IPS-NIHi11 (cell line): ENCODE measurements at places on chromosomes 6 and 20.
A peak's percentile ranks its signal among the peaks of the same experiment; 100 is the strongest.

DNA sequence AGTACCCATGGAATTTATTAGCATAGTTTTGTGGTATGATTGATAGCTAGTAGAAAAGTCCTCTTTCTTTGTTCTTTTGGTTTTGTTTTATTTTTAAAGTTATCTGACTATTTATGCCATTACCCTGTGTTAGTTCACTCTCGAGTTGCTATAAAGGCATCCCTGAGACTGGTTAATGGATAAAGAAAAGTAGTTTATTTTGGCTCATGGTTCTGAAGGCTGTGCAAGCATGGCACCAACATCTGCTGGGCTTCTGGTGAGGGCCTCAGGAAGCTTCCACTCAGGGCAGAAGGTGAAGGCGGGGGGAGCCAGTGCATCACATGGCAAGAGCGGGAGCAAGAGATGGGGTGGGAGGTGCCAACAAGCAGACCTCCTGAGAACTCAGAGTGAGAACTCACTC is 166.5 kb downstream of the MTHFD1L start:
- no peak for DNase-seq

GRCh38 chr20:2468581-2469407 is 1.8 kb downstream of the SNRPB start:
- DNase-seq, result no peak

- no peak for DNase-seq
Measured at GRCh38 chr6:137711972-137712371, 155.1 kb upstream of the TNFAIP3 start.

- no peak for DNase-seq
Measured at GRCh38 chr6:125445054-125445453, 143.3 kb upstream of the HDDC2 start.

DNA sequence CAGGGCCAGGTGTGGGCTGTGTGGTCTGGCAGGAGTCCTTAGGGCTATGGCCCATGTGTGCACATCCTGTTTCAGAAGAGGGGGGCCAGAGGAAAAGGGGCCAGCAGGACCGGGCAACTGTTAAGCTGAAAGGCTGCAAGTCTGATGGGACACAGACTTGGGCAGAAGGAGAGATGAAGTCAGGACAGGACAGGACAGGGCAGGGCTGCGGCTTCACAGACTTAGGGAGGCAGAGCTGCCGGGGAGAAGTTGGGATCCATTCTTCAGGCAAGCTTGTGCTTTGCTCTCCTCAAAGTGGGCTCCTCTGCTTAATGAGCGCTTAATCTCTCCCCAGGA is 28.7 kb downstream of the MOCS1 start:
- no peak for DNase-seq

GRCh38 chr6:108685970-108686369 is 125.3 kb downstream of the FOXO3 start:
- DNase-seq, result no peak

GRCh38 chr6:6332811-6333244 is 12.4 kb upstream of the F13A1 start:
- no peak for DNase-seq

DNA sequence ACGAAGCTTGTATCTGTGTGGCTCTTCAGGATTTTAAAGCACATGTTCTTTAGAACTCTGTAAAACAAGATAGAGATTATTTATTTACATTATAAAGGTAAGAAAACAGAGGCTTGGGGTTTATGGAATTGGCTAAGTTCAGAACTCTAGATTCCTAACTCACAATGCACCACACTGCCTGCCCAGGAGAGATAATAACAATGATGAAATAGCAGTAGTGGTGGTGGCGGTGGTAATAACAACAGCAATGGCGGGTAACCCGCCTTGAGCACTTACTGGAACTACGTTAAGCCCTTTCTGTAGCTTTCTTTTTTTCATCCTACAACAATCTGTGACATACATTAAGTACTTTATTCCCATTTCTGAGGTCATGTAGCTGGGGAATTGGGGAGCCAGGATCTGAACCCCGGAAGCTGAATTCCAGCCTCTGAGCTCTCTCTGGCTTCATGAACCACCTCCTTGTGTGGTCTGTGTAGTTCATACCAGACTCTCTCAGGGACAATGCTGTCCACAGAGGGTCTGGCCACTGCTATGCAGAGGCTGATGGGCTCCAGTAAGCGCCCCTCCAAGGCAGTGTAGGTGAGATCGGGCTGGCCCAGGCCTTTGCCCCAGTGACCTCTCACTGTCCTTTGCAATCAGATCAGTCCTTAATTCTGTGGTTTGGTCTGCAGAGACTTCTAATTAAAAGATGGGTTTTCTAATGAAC is 260.9 kb downstream of the SLC24A3 start:
- no peak for DNase-seq

DNA sequence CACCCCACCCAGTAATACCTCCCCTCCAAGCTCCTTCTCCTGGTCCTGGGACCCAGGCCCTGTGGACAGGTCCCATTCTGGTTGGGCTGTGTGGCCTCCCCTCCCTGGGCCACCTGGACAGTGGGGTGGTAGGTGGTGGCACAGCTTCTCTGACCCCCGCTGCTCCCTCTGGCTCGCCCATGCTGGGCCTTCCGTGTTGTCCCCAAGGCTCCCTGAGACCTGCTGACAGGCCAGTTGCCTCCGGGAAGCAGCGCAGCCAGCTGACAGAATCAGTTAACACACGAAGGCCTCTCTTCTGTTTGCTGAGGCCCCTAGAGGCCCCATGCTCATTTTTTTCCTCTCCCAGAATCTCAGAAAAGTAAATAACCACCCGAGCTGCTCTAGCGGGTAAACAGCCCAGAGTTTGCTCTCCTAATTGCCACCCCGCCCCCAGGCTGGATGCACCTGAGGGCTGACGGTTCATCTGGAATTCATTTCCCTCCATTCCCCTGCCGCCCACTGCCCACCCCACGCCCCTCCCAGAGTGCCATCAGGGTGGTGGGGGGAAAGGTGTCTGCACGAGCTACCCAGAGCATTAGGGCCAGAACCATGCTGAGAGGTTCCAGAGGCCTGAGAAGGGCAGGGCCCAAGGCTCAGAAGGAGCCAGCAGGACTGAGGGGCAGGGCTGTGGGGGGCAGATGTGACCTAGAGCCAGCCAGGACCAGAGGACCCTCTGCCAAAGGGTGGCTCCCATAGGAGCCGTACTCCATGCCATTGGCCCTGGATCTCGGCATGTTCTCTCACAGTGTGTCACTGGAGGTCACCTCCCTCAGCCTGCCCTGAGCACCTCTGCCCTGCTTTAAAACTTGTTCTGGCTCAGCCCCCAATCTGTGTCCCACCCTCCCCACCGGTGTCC is 157.5 kb downstream of the GRM4 start:
- no peak for DNase-seq

DNA sequence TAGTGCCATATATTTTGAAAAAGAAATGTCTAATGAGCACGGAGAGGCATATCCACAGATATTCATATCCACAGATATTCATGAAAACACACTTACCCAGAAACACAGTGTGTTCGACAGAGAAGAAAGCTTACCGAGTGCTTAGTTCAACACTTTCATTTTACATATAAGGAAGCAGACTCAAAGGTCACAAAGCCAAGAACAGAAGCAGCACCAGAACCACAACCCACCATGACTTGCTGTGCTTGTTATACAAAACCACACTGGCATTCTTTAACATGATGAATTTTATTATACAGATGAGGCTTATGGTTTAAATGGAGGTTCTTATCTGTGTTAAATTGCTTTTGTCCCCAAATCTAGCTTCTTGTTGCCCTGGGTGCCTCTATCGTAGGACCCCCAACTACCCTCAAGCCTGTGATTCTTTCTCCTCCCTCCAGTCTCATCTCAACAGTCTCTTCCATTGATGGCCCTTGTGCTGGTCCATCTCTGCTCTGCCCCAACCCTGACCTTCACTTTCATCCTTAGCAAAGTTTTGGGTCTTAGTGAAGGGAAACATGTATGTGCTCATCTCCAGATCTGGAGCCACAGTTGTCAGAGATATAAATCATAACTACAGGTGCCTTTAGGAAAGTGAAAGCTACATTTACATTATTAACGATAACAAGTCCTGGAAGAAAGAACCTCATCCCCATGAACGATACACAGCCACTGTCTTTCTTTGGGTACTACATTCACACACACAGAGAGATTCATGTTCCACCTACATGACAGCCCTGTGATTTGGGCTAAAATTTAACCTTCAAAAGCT is 40.0 kb downstream of the SF3B5 start:
- DNase-seq, result no peak

DNA sequence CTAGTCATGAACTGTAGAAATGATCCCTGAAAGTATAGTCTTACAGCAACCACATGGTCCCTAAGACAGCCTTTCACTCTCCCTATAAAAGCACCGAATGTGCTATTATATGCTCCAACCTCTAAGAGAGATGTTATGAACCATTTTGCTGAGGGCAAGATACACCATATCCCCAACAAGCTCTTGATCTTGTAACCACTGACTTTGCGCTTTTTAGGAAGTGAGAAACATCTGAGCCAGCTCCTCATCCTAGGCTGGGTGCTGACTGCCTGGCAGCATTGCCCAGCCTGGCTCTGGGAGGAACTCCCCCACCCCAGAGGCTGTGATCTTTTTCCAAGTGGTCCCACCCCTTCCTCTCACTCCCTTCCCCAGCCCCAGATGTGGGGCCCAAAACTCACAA is 3.1 kb upstream of the EMILIN3 start:
- no peak for DNase-seq

DNA sequence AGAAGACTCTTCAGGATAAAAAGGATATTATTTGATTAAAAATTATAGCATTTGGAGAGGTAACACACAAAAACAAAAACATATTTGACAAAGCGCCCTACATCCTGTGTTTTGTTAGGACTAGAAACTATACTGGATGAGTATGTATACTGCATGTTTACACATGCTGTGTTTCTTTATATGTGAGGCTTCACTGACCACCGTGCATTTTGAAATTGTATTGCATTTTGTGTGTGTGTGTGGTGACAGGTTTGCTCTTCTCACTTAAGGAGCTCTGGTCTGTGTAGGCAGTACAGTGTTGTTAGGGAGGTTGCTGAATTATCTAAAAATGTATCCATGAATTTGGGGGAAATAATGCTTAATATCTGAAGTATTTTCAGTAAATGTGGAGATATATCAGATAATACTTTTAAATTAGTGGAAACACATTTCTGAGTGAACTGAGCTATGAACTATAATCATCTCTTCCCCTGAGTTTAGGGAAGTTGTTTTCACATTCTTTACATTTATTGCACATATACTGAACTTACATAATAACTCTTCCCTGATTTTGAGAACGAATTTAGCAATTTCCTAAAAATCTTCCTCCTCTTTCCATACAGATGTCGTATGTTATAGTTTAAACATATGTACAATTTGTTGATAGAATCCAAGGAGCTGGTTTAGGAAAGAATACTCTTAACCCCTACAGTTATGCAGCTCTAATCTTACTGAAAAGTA is 43.3 kb downstream of the TMEM170B start:
- DNase-seq, result no peak

GRCh38 chr6:54291146-54291545 is 17.1 kb upstream of the TINAG start:
- DNase-seq, result no peak

DNA sequence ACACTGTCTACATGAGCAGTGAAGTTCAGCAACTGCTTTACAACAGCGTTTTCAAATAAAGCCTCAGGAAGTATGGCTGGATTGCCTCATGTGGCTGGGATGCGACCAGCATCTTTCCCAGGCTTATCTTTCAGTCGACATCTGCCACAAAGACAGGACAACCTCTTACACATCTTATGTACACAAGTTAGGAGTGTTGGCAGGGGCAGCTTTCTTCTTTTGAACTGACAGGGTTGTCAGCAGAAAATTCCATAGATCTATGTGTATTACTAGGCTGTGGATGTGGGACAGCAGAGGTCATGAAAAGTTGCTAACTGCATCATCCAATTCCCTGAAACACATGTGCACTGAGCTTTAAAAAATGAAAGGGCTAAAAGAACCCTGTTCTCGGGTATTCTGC is 48.1 kb downstream of the PLAGL1 start:
- DNase-seq, result no peak

DNA sequence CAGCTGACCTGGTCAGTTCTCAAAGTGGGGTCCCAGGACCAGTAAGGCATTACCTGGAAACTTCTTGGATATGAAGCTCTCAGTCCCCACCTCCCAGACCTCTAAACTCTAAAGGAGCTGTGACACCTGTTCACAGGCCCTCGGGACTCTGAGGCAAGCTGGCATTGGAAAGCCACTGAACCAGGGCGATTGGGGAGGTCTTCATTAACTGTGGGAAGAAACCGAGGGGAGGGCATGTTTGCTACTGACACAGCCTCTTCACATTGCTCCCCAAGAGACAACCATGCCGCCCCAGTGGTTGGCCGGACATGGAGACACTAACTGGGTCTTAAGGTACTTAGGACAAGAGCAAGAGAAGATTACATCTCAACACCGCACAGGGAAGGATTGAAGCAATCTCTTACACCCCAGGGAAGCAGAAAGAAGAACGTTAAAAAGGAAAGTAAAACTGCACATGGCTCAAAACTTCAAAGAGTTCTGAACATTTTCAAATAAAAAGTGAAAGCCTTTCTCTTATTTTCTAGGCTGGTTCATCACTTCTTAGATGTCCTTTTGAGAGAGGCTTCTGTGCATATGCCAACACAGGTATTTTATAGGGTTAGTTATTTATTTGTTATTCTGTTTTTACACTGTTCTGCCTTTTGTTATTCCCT is 210.0 kb upstream of the CST7 start:
- no peak for DNase-seq

DNA sequence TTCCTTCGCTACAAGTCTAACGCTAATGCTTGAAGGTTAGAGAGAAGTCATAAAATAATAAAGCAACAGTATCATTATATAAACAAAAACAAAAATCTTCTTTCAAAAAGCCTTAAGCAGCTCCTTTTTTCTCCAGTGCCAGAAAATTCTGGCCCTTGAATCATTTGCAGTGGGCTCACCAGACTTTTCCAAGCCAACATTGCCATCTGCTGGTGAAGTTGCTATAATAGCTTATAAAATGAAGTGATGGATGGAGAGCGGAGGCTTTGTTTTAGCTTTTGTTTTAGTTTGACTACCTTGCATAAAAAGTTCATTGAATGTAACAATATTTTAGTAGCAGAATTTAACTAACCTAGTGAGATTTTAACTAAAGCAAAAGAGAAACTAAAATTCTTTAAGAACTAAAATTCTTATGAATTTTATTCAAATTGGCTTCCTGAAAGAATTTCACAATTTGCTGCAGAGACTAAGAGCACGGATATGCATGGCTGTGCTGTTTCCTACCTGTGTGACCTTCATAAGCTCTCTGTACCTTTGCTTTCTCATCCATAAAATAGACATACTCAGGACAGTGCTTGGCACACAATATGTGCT is 44.8 kb upstream of the SLC2A12 start:
- peak; percentile 64 for DNase-seq
